ENCODE measurements at places on chromosomes 6 and 20.
A peak's percentile ranks its signal among the peaks of the same experiment; 100 is the strongest.

DNA sequence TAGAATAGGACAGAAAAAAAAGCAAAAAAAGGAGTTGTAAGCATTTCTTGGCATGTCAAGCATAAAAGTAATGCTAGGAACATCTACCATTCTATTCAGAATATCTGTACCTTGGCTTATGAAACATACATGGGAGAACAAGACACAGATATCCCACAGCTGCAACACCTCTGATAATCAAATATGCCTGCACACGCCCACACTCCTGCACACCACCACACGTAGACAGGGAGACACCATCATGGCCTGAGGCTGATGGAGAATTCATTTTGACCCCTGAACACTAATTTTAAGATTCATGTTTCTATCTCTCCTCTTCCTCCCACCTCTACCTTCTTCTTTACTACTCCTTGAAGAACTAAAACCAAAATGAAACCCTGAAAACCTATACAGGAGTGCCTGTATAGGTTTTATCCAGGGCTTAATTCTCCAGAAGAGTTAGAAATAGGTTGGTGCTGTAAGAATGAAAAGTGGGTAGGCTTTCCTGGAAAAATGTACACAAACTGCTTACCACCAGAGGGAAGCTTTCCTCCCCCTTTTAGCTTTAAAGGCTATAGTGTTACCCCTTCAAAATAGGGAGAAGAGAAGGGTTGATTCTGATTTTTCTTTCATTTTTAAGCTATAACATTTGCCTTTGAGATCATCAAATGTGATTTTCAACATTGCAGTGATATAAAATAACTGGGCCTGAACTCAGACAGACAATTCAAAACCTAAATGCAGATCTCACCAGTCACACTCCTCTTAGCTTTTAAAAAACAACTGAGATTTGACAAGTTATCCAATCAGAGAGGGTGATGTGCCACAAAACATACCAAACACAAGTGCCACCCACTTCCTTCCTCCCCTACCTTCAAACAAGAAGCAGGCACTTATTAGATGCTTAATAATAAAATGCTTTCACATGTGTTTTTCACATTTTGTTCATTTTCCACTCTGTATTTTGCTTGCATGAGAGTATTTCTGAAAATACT is 57.9 kb downstream of the ELOVL5 start:
- DNase-seq = no peak

DNA sequence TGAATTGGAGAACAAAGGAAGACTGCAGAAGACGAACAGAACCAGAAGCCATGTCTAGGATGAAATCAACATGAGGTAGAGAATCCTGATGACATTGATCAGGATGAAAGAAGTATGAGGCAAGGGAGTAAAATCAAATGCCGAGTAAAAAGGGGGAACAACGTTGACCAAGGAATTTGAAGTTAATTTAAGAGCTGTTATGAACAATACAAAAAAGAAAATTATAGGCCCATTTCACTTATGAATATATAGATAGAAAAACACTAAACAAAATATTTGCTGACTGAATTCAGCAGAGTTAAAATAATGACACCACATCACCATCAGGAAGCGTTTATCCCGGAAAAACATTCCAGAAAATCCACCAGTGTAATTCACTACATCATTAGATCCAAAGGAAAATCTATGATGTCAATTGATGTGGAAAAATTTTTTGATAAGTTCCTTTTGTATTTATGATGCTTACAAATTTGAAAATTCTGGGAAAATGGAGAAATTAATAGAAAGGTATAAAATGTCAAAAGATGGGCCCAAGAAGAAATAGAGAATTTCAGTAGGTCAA is 8.1 kb upstream of the CCN5 start:
- DNase-seq = no peak

GRCh38 chr6:35015476-35015875 is 125.7 kb downstream of the TCP11 start:
- DNase-seq = no peak

- no peak for DNase-seq
Observed at GRCh38 chr6:1766654-1767053, 156.9 kb downstream of the FOXC1 start.

DNA sequence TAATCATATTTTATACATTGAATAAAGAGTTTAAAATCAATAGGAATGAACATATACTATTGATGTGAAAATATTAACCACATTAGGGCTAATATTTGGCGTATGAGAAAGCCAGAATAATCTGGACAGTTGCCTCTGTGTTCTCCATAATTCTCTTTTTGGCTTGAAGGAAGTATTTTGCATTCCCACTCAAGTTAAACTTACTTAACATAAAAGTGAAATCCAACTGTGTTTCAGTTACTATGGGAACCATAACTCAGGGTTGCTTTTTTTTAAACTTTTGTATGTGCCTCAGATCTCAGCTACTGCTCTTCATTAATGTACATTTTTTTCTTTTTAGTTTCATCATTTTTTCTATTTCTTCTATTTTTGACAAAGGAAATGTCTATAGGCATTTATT is 479.8 kb downstream of the NKAIN2 start:
- DNase-seq = no peak

GRCh38 chr6:45927421-45928320 is 88.0 kb downstream of the CLIC5 start:
- DNase-seq = no peak

DNA sequence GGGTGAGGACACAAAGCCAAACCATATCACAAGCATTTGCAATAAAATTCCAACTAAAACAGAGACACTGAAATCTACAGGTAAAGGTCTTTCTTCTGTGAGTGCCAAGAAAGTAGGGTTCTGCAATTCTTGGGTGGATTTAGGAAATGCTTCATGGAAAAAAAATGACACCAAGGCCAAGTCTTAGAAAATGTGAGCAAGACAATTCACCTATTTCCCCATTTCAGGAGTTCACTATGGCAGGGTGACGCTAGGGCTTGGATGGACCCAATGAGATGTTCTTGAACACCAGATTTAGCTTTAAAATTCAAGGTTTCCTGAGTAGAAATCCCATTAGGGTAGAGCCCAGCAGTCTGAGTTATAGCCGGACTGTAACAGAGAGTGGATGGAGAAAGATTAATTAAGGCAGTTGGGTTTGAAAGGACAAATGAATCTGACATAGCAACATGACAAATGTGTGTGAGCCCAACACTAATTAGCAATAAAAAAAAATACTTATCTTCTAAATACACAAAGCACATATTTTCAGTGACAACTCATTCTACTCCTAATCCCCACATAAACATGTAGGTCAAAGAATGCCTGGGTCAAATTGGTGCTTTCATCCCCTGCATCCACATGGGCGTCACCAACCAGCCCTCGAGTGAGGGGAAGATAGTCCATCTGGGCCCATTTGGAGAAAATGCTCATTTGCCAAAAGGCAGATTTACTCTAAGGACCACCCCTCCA is 180.4 kb upstream of the JARID2 start:
- DNase-seq = no peak

DNA sequence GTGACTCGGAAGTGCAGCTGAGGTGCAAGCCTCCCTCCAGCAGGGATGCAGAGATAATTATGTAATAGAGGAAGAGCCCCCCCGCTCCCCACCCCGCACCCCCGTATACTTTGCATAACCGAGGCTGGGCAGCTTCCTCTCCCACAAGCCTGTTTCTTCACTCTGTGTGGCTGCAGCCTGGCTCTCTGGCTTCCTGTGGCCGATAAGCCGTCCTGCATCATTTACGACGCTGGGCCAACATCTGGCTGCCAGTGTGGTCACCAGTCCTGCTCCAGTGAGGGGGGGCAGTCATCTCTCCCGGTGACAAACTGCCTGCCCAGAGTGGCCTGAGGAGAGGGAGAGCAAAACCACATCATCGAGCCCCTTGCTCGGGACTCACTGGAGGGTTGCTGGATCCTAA is 59.2 kb downstream of the RBM38 start:
- peak; percentile 14 for DNase-seq

DNA sequence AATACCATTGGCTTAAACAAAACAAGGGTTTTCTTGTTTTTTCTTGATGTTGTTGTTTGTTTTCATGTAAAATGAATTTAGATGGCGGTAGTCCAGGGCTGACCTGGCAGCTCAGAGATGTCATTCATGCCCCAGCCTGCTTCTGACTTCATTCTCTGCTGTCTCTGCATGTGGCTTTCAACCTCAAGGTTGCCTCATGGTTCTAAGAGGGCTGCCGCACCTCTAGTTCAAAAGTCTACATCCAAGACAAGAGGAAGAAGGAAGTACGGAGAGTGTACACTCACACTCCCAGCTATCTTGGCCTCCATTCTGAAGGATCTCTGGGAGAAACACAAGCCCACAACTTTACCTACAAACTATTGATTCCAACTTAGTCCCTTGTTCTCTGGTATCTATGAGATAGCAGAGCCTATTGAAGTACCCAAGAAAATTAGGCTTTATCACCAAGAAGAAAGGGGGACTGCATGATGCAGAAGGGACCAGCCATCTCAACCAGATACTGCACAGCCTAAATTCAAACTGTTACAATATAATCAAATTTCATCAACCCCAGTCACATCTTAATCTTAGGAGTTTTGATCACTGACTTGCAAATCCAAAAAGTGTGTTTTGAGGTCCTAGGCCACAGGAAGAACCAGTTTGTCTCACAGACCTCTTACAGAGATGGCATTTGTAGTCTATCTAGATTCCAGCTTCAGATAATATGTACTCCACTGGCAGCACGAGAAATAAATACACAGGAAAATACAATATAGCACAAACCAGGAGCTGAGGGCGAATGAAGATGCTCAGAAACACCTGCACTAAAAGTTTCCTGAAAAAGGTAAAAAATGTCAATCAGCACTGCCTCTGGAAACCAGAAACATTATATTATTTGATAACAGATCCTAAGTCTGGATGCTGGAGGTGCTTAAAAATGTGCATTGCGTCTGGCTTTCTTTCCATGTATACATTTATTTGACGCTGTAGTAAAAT is 866 bp upstream of the BTN3A3 start:
- DNase-seq = no peak

DNA sequence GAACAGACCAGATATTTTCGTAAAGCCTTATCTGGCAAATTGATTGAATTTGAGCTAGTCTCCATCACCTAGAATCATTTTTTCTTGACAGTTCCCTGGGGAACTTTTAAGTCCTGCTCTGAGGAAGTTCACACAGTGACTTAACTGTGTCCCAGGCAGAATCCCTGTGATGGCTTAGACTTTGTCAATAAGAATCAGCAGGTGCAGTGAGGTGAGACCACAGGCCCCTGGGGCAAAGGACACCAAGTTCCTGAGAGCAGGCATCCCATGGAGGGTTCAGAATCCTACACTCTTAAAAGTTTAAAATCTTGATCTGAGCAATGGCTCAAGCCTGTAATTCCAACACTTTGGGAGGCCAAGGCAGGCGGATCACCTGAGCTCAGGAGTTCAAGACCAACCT is 13.0 kb downstream of the KIF16B start:
- DNase-seq = no peak

DNA sequence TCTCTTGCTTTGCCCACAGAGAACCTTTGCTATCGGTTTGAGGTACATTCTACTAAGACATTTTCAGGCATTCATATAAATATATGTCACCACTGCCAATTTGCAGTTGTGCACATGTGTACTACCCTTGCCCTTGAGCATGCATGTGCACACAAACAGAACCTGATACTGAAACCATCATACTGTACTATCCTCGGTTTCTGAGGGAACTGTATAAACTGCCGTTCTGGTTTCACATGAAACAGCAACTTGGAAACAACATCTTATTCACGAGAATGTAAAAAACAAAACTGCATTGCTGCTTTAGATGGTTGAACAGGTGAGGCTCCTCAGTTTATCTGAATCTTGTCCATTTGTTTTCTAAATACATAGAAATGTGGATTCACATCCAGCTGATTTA is 151.2 kb upstream of the TMEM170B start:
- no peak for DNase-seq

GRCh38 chr6:122283884-122284283 is 115.6 kb upstream of the HSF2 start:
- no peak for DNase-seq

DNA sequence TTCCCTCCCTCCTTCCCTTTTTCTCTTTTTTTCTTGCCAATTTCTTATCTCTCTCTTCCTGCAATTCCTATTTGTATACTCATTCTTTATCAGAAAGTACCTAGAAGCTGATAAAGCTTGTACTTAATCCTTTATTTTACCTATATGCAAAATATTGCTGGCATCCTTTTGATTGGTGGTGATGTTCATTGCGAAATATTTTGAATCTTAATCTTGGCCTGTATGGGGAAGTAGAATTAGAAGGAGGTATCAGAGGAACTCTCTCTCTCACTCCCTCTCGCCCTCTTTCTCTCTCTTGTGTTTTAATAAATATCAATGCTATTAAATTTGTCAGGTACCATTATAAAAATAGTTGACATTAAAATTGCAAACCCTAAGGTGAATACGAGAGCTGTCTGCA is 52.8 kb downstream of the UST start:
- DNase-seq = no peak

DNA sequence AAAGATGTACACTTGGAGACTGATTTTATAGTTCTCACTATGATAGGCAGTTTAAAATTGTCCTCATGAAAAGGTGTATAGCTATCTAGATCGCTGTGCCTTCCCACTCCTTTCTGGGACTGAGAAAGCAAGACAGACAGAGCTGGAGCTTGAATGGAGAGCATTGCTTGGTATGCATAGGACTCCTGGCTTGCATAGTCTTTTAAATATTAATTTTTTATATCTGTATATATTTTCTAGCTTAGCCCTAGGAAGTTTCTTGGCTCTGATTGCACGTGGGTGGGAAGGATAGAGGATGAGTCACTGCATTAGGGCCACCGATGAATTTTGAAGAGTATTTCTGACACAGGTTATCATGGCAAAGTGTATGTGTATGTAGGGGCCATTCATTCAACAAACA is 150.0 kb upstream of the SPACA1 start:
- no peak for DNase-seq

DNA sequence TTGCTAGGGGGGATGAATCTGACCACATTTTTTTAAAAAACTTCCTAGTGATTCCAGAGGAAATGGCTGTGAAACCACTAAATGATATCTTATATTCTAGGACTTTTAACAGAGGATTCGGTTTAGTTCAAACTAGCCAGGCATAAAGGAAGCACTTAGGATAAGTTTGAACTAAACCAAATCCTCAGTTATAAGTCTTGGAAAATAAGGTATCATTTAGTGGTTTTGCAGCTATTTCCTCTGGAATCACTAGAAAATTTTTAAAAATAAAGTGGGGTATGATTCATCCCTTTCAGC is 327.9 kb upstream of the QKI start:
- DNase-seq = no peak

DNA sequence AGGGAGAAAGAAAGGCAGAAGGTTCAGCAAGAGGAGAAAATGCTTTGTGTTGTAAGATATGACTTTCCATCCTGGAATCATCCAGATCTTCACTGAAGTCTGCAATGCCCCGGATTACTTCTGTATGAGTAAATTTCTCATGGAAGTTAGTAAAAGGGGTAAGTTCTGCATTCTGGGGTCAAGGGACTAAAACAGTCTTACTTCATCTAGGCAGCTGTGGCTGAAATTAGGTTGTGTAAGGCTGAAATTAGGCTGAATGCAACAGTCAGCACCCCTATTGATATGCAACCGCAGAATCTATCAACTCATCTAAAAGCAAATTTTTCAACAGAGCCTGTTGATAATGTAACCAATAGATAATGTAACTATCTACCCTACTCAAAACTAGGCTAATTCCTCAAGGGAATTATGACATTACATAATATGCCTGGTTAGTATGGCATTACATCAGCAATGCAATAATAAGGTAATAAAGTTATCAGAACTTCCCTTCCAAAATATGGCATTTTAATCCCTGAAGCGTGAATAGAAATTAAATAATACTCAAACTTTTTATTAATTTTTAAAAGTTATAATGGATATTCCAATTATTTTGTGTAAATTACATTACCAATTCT is 671.7 kb upstream of the CITED2 start:
- DNase-seq = no peak

GRCh38 chr6:2949121-2949520 is 22.2 kb downstream of the SERPINB6 start:
- no peak for DNase-seq
